Activated naive CD4-positive, alpha-beta T cell (primary cell): ENCODE measurements at places on chromosomes 4 and X.

- no peak for DNase-seq
Measured at GRCh38 chr4:130563185-130563888, 1467.4 kb downstream of the C4orf33 start.

GRCh38 chr4:185179488-185179887 is 24.3 kb downstream of the CFAP97 start:
- DNase-seq, result no peak

- DNase-seq, result no peak
Measured at GRCh38 chr4:102663073-102663472, 97.7 kb downstream of the MANBA start.

- no peak for DNase-seq
Measured at GRCh38 chr4:166822386-166822785, 411.9 kb downstream of the SPOCK3 start.

GRCh38 chr4:85154591-85154990 is 188.1 kb upstream of the WDFY3 start:
- no peak for DNase-seq

DNA sequence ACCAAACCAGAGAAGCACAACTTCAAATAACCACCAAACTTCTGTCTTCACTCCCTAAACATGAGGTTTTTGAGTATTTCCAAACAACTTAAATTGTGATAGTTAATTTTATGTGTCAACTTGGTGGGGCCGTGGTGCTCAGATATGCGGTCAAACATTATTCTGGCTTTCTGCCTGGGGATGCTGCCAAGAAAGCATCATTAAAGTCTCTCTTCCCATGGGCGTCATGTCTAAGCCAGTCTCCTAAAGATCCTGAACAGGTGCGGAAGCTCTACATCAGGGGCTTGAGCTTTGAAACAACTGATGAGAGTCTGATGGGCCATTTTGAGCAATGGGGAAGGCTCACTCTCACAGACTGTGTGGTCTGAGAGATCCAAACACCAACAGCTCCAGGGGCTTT is 24.1 kb upstream of the SOD3 start:
- no peak for DNase-seq

GRCh38 chr4:27692158-27692557 is 831.5 kb downstream of the STIM2 start:
- no peak for DNase-seq

DNA sequence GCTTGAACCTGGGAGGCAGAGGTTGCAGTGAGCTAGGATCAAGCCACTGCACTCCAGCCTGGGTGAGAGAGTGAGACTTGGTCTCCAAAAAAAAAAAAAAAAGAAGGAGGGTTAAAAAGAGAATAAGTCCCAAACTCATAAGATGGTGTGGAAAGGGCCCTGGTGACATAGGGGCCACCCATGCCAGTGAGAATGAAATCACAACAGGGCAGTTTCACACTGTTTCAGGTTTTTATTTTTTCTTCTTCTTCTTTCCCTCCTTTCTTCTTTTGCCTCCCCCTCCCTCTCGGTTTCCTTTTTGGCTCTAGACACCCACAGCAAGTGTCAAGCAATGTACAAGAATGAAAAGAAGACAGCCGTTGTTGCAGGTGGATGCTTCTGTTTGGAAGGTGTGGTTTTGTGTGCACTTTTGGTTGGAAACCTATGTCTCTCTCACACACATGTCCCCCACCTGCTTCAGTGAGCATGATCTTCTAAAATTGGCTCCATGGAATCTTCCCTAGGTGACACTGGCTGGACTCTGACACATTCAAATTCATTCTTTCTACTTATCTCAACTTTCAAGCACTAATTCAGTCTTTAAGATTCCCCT is 14.4 kb upstream of the TLR8 start:
- DNase-seq, result no peak

DNA sequence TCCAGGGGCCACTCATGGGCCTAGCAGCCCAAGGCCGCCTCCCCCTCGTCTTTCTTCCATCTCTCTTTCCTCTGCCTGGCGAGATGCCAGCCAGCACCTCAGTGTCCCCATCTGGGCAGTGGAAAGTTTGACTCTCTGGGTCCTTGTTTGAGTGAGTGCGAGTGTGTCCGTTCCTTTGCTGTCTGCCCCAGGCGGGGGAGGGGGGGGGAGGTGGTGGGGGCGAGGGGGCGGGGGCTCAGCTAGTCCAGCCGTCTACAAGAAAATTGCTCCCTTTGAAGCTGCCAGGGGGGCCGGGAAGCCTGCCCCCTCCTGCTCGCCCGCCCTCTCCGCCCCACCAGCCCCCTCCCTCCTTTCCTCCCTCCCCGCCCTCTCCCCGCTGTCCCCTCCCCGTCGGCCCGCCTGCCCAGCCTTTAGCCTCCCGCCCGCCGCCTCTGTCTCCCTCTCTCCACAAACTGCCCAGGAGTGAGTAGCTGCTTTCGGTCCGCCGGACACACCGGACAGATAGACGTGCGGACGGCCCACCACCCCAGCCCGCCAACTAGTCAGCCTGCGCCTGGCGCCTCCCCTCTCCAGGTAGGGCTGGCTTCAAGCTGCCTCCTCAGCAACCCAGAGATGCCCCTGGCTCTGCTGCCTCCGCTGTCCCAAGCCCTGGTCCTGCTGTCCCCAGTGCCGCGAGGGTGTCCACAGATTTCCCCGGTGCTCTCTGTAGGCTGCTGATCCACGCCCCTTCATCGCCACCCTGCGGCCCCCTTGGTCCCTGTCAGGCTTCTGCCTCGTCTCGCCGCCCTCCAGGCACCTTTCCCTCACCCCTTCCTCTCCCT is at the start of gene BGN:
Gene BGN (plus strand): TSS at position 440 of the 821 bp plus-strand sequence. CDS start 9,652 bp downstream, outside the sequence.
- peak; percentile 21 for DNase-seq
